ENCODE measurements at places on chromosomes 2 and 18.

GRCh38 chr2:44778221-44778654 lies 163.3 kb upstream of the SIX3 start:
- DNase-seq, result no peak

- DNase-seq, result no peak
These were observed 105.9 kb downstream of the SOX11 start for GRCh38 chr2:5798084-5798483.

- no peak for DNase-seq
These were observed 127.8 kb downstream of the NXPH2 start for GRCh38 chr2:138652378-138652777.

DNA sequence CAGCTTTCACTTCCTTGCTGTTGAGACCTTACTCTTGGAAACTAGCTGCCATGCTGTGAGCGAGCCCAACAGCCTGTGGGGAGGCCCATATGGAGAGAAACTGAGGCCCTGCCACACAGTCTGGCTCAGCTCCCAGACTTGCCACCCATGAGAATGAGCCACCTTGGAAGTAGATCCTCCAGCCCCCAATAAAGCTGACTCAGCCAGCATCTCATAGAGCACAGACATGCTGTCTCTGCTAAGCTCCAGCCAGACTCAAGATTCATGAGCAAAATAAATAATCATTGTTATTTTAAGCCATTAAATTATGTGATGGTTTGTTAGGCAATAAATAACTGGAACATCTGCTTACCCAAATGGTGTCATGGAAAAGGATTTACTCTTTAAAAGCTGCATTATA lies 53.6 kb upstream of the DDX18 start:
- no peak for DNase-seq

DNA sequence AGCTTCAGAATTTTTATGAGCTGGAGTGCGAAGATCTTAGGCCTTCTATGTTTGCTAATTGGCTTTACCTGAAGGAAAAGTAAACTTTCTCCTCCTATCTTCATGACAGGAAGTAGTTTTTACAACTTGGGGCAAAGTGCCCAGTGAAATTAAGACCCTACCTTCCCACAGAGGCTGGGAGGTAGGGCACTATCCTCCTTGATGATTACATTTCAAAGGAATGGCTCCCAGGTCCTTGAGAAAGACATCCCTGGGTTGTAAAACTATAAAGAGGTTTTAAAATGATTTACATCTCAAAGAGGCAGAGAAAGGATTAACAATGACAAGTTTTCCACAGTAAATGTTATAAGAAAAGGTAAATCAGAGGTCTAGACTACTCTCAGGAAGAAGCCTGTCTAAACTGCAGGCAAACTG lies 155.8 kb downstream of the CDH7 start:
- no peak for DNase-seq

DNA sequence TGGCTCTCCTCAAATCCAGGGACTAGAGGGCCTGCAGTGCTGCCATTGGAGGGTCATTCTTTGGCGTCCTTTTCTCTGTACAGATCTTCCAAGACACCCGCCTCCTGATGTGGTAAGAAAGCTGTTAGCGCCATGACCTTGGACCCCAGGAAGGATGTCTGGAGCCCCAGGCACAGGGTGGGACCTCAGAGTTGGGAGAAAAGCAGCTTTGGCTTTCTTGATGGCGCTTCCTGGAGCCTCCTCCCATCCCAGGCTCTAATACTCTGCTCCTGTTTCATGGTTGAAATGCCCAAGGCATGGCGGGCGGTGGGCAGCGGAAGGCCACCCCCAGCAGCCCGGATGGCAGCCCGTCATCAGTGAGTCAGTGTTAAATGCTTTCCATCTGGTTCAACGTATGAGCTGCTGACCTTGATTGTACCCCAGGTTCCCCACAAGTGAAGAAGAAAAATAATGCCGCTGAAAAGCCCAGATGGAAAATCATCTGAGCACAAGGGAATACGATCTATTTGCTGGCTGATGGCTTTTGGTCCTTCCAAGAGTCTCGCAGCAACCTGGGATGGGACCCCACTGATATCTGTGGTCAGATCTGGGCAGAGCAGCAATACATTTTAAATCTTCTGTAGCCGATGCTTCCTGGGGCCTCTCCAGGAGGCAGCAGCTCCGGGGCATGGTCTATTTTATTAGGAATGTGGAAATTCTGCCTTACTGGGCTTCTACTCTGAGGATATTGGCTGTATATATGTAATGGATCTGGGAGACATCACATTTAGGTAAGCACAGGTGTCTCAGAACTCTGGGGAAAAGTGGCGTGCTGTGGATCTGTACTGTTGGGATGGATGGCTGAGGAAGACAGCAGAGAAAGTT lies 15.1 kb downstream of the ACKR3 start:
- no peak for DNase-seq

DNA sequence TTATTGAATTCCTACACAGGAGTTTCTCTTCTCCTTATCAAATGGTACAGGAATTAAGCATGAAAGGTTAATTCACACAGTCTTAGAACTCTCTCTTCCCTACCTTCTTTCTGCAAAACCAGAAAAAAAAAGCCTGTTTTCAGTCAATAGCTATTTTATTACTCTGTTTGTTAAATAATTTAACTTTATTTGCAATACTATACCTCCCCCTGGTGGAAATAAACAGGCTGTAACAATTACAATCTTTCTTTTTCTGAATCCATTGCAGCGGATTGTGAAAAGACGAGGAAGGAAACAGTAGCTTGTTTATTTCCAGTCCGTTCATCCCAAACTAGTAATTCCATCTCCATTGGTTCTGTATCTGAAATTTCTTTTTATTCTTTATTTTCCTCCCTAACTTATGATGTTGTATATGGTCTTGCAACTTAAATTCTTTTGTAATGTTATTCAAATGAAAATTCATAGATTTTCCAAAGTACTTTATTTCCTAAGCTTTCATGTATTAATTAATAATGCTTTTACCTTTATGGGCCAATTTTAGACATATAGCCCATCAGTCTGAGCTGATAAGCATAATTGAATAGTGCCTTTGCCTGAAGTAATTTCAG lies 165.2 kb downstream of the SH3BP4 start:
- no peak for DNase-seq

DNA sequence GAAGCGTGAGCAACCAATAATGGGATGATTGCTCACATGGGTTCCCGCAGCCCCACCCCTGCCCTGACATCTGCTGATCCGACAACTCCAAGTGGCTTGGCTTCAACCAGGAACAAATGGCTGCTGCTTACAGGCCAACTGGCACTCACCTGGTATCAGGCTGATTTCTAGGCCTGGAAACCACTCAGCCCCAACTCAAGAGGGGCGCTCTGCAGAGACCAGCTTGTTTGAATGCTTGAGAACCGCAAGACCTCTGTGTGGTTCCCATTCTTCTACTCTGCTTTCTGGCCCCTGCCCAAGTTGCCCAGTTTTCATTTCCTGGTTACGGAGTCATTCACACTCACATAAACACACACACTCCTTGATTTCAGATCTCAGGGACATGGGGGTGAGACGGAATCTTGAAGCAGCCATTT lies 52.0 kb downstream of the TNP1 start:
- DNase-seq, result no peak
